ENCODE measurements at places on chromosomes 6 and 20.
A peak's percentile ranks its signal among the peaks of the same experiment; 100 is the strongest.

- no peak for DNase-seq
Measured at GRCh38 chr6:163366288-163366687, 48.2 kb upstream of the QKI start.

DNA sequence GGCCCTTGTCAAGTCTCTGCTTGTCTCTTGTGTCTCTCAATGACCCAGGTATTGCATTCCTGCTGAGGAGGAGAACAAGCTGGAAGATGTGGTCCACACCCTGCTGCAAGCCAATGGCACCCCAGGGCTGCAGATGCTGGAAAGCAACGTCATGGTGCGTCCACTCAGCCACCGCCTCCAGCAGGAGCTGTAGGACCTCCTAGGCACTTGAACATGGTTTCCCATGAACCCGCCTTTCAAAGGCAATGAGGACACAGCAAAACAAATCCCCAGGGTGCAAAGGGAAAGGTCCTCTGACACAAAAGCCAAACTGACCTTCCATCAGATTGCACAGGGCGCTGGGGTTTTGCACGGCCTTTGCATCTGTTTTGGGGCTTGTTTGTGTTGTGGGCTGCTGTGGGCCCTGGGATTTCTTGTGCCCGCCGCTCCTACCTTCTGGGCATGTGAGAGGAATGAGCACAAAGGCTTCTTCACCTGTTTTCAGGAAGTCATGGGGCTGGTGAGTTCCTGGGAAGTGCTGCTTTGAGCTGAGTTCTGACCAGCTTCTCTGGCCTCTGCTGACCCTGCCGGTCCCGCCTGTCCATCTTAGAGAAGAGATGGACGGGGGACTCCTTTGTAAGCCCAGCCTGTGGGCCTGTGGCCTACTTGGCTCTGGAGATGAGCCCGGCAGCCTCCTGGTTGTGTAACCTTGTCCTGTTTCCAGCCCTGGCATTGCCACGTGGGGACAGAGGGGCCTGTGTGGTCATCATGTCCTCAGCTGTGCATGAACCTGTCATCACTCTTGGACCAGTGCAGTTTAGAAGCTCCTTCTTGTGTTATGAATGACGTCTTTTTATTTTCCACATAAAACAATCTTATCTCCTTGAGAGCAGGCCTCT, 151.3 kb downstream of the DTNBP1 start:
- DNase-seq: no peak

GRCh38 chr20:57581202-57582028, 20.5 kb downstream of the PCK1 start:
- no peak for DNase-seq

GRCh38 chr6:30463242-30463641, 26.1 kb upstream of the HLA-E start:
- no peak for DNase-seq

DNA sequence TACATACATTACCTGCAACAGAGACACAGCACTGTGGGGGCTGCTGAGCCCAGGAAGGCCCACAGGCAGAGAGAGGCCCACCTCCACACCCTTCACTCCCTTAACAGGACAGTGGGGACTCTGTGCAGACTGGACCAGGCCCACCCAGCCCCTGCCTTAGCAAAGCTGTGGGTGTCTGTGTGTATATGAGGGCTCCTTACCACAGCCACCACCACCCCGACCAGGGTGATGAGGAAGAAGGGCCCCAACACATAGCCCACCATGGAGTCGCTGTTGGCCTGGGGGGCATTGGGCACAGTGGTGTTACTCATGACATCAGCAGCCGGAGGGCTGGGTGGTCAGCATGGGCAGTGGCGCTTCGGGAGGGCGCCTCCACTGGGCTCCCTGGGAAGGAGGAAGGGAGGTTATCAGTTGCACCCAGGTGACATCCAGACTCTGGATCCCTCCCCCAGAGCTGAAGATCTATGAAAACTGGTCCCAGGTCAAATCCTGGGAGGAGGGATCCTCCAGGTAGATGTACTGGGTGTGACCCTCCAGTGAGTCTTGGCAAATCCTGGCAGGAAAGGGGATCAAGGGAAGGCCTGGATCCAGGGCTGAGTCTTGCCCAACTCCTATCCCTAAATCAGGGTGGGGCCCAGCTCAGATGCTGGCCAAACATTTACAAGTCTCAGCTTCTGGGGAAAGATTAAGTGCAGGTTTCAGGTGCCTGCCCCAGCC, 1.2 kb downstream of the SMIM29 start:
- DNase-seq: no peak

DNA sequence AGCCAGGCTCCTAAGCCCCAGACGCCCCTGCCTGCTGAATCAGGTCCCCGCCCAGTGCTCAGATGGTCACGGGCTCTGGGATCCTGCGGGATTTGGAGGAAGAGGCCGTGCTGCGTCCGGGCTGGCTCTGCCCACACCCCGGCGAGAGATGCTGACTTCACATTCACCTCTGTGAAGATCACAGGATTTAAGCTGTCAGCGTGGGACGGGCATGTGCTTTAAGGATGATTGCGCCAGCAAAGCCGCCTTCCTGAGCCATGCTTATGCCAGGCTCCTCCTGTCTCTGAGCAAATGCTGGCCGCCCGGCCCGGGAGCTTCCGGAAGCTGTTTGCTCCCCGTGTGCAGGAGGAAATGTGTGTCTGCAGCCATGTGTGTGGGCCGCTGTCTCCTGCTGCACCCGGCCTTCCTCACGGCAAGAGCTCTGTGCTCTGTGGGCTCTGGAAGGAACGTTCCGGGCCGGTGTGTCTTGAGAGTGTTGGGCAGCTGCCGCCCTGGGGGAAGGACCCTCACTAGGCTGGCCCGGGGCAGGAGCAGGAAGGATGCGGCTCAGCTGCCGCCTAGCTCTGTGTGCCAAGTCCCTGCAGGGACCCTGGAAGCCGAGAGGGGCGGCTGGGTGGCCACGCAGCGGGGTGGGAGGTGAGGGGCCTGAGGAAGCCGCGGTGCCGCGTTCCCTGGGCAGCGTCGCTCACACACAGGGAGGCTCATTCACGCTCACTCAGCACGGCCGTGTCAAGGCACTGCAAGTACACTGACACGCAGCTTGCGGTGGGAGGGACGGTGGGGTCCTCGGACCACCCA, 19.0 kb upstream of the BHLHE23 start:
- DNase-seq: peak; percentile 59

Data from AG08395 (cell line).